ENCODE measurements at places on chromosomes 6 and 20.

DNA sequence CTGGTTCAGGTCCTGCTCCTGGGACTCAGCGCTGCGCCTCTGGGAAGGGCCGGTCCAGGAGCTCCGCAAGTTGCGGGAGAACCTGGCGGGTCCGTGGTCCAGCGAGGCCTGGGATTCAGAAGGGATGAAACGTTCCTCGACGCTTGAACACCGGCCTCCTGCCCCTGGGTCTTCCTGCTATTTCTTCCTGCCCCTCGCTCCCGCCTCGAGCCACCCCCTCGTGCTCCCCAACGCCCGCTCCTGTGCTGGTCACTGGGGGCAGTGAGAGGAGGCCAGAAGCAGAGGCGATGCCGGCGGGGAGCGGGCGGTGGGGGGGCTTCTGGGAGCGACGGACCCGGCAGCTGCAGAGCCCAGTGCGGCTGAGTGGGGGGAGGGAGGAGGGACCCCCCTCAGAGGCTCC is 20.8 kb upstream of the KIF25 start:
- no peak for DNase-seq

GRCh38 chr6:43796903-43797890 is 27.2 kb downstream of the VEGFA start:
- no peak for DNase-seq

DNA sequence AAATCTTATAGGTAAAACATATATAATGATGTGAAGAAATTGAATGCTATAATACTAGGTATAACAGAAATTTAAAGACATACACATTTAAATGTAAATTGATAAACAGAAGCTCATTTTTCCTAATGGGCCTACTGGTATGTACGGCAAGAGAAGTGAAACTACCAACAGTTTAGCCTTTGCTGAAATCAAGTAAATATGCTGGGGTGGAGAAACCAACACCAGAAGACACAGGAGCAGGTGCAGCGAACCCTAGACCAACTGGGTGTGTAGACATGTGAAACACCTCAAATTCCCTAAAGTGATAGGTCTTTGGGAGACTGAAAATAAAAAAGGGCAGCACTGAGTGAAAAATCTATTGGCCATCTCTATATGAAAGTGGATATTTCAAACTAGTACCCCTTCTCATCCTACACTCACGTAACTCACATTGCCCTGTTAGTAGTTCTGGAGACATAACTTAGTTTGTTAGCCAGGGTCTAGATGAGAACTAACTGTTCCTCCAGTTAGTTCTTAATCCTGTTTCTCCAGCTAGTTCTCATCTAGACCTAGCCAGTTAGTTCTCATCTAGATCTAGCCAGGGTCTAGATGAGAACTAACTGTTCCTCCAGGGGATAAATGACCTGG is 53.1 kb downstream of the SLC35D3 start:
- no peak for DNase-seq

GRCh38 chr6:45920819-45921511 is 94.7 kb downstream of the CLIC5 start:
- no peak for DNase-seq

DNA sequence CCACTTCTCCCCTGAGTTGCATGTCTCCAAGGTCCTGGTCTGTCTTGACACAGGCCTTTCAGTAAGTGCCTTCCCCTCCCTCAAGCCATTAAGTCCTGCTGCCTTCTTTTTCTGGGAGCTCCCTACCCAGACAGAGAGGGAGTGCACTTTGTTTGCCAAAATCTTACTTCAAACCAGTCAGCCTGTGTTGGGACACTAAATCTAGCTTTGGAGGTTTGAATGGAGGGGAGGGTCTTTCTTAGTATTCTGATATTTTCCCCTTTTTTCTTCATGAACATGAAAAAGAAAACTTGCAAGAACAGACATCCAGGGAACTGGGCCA is 170.7 kb upstream of the PMEPA1 start:
- DNase-seq: no peak

DNA sequence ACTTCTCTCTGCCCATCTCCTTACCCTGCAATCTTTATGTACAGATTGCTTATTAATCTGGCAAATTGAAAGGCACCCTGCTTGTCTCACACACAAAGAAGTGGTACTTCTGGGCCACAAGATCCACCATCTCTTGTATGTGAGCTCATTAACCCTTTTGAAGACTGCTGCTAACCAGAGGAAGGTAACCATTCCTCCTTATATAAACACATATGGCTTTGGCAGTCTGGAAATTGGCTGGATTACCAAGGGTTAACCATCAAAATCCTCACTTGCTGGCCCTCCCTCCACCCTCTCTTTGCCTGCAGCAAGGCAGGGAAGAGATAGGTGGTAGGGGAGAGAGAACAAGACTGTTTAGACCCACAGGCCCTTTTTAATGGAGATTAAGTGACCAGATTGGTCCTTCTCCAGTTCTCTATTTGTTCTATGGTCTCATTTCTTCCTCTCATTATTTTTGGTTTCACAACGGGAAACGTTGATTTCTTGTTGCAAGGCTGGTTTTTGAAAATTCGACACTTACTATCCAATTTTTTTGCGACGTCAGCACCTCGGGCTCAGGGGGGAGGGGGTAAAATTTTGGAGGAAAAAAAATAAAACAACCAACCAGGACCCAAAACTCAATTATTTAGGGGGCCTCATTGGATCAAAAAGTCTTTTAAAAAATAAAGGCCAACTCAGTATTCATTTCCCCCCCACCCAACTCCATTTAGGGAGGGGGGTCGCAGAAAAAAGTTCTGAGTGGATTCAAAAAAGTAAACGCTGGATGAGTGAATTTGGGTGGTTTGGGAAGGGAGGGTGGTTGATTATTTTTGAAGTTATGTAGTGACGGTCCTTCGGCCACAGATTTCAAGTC is 859 bp downstream of the PPP1R10 start:
- DNase-seq: peak; percentile 29

- DNase-seq: no peak
These were observed 6.7 kb downstream of the TCEA2 start for GRCh38 chr20:64069614-64070243.

DNA sequence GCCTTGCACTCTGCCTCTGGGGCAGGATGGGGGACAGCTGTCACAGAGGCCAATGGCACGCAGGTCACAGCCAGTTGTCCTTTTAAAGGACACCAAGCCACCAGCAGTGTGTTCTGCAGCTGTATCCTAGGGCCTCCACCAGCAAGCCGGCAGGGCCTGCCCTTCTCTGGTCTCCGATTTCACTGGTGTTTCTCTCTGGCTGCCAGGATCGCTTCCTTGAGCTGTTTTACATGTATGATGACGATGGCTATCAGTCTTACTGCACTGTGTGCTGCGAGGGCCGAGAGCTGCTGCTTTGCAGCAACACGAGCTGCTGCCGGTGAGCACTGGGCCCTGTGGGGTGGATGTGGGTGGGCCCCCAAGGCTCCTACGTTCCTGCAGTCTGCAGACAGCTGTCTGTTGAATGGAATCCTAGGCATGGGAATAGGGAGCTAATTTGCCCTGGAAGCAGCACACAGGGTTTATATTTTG is 22.7 kb upstream of the MAPRE1 start:
- DNase-seq: no peak

GRCh38 chr6:153073841-153074240 is 57.2 kb downstream of the RGS17 start:
- no peak for DNase-seq

DNA sequence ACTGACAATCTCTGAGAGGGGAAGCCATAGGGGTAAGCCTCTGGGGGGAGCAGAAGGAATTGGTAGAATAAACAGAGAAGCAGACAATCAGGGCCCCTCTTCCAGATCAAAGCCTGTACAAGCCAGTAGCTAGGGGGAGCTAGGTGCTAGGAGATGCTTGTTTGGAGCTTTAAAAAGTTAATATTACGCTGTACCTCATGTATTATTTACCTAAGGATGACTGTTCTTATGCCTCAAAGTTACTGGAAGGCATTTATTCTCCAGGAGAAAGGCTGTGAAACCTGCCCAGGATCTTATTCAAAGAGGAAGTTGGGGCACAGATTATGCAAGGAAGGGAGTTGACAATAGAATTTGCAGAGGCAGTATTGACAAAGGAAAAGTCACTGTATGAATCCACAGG is 111.8 kb upstream of the SLC35F1 start:
- DNase-seq: no peak

DNA sequence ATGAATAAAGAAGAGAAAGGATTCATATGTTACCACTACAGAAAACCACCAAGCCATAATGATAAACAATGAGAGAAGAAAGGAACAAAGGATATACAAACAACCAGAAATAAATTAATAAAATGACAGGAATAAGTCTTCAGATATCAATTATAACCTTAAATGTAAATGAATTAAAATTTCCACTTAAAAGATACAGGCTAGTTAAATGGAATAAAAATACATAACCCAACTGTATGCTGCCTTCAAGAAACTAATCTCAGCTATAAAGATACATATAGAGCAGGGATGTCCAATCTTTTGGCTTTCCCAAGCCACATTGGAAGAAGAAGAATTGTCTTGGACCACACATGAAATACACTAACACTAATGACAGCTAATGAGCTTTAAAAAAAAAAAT is 135.9 kb upstream of the GJE1 start:
- DNase-seq: no peak

All from astrocyte of the spinal cord (primary cell).